ENCODE measurements at places on chromosomes 7 and 10.

- DNase-seq = no peak
Observed at GRCh38 chr10:78450807-78451485, 417.3 kb downstream of the RPS24 start.

GRCh38 chr7:135798095-135798494 lies 49.5 kb upstream of the FAM180A start:
- DNase-seq = no peak

DNA sequence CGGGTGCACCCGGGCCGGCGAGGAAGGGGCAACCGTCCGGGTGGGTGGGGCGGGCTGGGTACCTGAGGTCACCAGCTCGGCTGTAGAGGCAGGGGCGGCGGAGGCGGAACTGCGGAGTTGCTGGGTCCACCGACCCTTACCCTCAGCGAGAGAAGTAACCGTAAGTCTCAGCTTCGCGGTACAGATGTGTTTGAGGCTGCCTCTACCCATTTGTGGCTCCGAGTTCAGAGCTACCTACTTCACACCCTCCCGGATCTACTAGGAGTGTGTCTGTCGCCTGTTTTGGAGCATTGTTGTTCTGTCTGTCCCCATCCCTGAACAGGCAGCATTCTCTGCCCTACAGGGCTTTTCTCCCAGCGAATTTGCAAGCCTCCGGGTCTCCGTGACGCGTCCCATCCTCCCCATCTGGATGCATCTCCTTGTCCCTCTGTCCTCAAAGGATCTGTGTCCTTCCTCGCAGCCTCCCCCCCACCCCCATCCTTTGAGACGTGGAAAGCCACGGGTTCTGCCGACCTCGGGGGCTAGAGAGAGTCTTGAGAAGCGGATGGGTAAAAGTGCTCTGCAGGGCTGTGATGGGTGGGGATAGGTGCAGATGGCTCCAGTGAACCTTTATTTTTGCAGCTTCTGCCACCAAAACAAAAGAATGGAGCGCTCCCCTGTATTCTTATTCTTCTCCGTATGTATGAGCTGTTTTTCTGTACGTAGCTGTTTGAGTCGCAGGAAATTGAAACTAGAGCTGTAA lies 757 bp downstream of the ANKIB1 start:
- DNase-seq = peak; percentile 49

- peak; percentile 71 for DNase-seq
Observed at GRCh38 chr10:61900829-61901792, at the start of gene ARID5B. Gene ARID5B (plus strand): TSS chr10:61901699. CDS start chr10:61901710, 11 bp downstream.

GRCh38 chr10:29499993-29500537 lies 134.7 kb downstream of the SVIL start:
- no peak for DNase-seq

GRCh38 chr10:14353291-14353913 lies 22.7 kb upstream of the FRMD4A start:
- no peak for DNase-seq

All from right hindlimb (tissue), 1 donor.